Stomach (tissue), 19 donors: ENCODE measurements at places on chromosomes 1 and 21. TPM values are rescaled to one million over a fixed set of nuclear protein-coding genes. Genes with fewer than 3 reads are reported as not detected.

The RNU5D-1 gene
- not detected for total RNA-seq

The LCE1B gene
- total RNA-seq: not detected

The GPATCH3 gene
- total RNA-seq: 8.4 TPM

The BRDT gene
- total RNA-seq: not detected

The FCAMR gene
- total RNA-seq: not detected

The CFAP45 gene
- 0.73 TPM for total RNA-seq

The ORC1 gene
- 1.8 TPM for total RNA-seq

The VTCN1 gene
- total RNA-seq: not detected

The DENND2C gene
- 5.0 TPM for total RNA-seq

The LCE1E gene
- total RNA-seq: not detected

The BPNT1 gene
- total RNA-seq: 23.5 TPM

The OLIG2 gene
- total RNA-seq: not detected

The CACHD1 gene
- 6.7 TPM for total RNA-seq

The GCSAML gene
- total RNA-seq: not detected

The CASP9 gene
- 23.9 TPM for total RNA-seq

The IRF6 gene
- 39.1 TPM for total RNA-seq

The OPTC gene
- total RNA-seq: not detected

The GSTM1 gene
- total RNA-seq: 5.4 TPM

The CYYR1 gene
- total RNA-seq: 0.89 TPM

The PFKFB2 gene
- 2.3 TPM for total RNA-seq

The IVL gene
- not detected for total RNA-seq

The C1orf52 gene
- 23.5 TPM for total RNA-seq

The ZNF644 gene
- total RNA-seq: 63.0 TPM

The NEGR1 gene
- 30.3 TPM for total RNA-seq

The MEX3A gene
- 1.6 TPM for total RNA-seq
